ENCODE measurements at places on chromosomes 12 and 14.

DNA sequence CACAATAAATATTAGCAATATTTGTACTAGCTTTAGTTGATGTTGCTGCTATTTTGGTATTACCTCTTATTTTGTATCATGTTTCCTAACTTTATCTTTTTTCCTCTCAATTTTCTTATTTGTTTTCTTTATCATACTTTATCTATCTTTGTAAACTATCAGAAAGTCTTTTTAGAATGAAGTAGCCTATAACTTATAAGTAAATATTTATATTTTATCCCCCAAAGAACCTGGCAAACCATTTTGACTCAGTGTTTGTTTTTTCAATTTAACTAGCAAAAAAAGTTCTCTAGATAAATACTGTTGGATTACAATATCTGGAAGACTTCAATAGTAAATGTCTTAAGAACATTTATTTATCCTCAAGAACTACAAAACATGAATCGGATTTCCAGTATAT is 135.7 kb upstream of the PDZRN4 start:
- no peak for DNase-seq

- no peak for DNase-seq
These were observed 37.3 kb upstream of the MYL2 start for GRCh38 chr12:110957652-110958051.

DNA sequence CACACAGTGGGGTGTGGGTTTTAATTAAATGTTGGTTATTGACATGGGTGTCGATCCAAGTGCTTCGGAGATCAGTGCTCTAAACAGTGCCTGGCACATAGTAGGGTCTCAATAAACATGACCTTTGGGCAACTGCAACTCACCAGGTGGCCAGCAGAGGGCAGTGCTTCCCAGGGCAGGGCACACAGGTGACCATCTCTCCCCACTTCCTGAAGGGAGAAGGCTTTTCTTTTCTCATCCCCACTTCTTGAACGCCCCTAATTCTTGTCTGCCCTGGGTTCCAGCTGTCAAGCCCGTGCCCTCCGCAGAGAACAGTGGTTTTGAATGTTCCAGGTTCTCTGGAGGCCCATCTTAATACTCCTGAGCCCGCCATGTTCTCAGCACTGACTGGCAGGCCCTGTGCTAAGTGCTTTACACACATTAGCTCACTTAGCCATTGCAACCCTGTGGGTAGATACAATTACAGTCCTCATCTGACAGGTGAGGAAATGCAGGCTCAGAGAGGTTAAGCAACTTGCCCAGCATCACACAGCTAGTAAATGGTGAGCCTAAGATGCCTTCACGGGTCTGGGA is 16.3 kb downstream of the RAPGEF3 start:
- DNase-seq: no peak

- DNase-seq: no peak
These were observed 57.1 kb upstream of the CRACR2A start for GRCh38 chr12:3810016-3810370.

- no peak for DNase-seq
These were observed 2.4 kb upstream of the STXBP6 start for GRCh38 chr14:25052385-25052784.

- DNase-seq: no peak
These were observed 8.8 kb downstream of the SMOC1 start for GRCh38 chr14:69887740-69888657.

- no peak for DNase-seq
These were observed 8.4 kb downstream of the LRFN5 start for GRCh38 chr14:41615011-41615595.

DNA sequence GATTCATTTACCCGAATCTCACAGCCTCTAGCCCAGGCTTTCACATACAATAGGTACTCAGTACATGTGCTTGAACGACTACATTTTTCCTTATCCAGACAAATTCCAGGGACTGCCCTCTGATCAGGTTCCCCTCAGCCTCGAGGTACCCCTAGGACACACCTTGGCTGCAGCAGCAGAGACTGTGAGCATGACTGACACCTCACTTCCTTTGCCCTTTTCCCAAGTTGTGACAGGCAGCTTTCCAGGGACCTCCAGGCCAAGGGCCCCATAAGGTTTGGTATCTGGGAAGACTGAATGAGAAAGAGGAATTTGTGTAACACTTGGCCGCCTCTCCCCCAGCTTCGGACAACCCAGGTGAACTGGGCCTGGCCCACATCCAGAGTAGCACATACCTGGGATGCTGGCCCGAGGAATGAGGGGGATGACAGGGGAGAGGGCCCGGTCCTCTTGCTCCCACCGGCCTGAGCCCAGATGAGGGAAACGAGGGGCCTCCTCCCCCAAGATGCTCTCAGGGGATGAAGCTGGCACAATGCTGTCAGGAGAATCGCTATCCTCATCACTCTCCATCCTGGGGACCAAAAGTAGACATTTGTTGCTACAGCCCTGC is 10.2 kb upstream of the PRKAG1 start:
- DNase-seq: no peak

GRCh38 chr12:29561664-29562071 is 64.2 kb upstream of the OVCH1 start:
- no peak for DNase-seq

GRCh38 chr14:93033084-93033982 is 82.4 kb downstream of the ITPK1 start:
- no peak for DNase-seq

- DNase-seq: no peak
These were observed 17.8 kb upstream of the MLEC start for GRCh38 chr12:120668868-120669840.

DNA sequence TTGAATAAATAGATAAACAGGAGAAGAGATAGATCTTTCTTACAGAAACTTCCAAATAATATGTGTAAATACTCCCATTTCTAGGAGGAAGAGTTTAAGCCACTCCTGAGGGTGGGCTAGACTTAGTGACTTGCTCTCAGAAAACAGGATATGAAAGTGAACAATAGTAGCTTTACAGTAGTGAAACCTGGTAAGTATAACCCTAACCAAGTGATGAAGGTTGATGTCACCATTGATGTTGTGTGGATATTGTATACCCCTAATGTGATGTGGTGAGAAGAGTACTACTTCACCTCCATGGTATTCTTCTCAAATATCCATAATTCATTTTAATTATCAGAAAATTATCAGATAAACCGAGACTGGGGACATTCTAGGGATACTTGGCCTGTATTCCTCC is 20.9 kb downstream of the AKAP6 start:
- DNase-seq: no peak

DNA sequence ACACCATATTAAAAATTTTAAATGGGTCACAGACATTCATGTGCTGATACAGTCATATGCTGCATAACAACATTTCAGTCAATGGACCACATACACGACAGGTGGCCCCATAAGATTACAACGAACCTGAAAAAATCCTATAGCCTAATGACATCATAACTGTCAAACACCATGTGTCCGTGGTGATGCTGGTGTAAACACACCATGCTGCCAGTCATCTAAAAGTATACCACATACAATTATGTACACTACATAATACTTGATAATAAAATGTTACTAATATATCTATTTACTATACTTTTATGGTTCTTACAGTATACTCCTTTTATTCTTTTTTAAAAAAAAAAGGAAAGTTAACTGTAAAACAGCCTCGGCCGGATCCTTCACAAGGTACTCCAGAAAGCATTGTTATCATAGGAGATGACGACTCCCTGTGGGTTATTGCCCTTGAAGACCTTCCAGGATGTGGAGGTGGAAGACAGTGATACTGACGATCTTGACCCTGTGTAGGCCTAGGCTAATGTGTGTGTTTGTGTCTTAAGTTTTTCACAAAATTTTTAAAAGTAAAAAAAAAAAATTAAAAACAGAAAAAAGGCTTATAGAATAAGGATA is 5.0 kb upstream of the TDG start:
- DNase-seq: no peak
